ENCODE measurements at places on chromosomes 12 and 14.

- no peak for DNase-seq
Measured at GRCh38 chr14:76706811-76707210, 54.5 kb upstream of the VASH1 start.

DNA sequence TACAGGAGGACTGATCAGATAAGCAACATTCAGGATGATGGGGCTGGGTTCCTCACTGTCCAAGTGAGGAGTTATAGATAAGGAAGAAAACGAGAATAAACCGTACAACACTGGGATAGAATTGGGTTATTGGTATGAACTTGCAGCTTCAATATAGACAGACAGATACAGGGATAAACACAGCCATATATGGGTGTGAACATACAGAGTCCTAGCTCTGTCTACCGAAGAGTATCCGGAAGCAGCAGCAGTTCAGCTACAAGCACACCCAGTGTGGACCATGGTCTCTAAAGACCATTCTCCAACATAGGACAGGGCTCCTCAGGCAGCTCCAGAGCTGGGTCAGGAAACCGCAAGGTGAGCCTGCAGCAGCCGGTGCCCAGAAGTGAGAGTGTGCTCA is 40.8 kb downstream of the CDC42BPB start:
- DNase-seq = no peak

GRCh38 chr12:131829356-131829747 is 1.2 kb downstream of the MMP17 start:
- no peak for DNase-seq

GRCh38 chr12:75724928-75725312 is 213.5 kb upstream of the KRR1 start:
- no peak for DNase-seq

DNA sequence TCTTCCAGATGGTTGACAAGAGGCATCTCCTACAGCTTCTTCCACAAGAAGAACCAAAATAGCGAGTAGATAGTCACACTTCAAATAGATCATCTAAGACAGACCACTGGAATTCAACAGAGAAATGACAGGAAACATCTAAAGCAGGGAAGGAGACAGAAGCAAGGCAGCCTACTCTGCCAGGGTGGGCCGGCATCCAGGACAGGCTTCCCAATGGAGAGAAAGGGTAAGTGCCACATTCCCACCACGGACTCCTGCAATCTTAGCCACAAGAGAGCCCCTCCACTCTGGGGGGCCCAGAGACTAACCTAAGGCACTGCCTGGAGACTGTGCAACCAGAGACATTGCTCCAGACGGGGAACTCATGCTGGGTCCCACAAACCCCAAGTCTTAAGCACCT is 154.5 kb downstream of the NDUFA12 start:
- DNase-seq = no peak

DNA sequence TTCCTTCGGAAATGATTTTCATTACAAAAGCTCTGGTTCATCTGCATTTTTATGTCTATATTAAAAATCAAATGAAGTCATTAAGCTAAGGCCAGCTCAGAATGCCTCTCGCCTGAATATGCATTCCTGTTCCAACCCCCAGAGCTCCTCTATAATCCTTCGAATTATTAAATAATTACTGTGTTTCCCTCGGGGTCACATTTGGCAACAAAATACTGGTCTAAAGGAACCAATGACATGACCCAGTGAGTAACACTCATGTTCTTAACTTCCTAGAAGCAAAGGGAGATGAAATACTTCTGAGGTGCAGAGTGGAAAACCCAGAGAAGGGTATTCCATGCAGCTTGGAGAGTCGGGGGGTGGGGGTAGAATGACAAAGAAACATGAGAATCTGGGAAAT is 68.3 kb downstream of the FOXN3 start:
- no peak for DNase-seq

DNA sequence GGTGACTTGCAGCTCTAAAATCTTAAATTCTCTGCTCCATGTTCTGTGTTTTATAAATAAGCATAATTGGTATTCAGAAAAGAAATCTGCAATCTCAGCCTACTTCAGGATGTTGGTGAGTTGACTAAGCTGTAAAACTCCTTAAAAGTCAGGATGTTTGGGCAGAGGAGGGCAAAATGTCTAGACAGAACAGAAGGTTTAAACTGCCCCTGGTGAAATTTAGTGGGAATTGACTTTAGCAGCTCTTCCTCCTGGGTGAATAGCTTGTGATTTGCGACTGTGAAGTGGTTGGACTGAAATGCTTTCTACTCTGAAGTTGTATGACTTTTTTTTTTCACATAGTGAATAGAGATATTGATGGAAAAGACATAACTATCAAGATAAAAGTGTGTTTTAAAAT is 85.8 kb downstream of the CAND1 start:
- no peak for DNase-seq

Measured in stimulated activated CD8-positive, alpha-beta memory T cell treated with anti-CD3 and anti-CD28 coated beads, Interleukin-2, amount 100 ng/mL, for 1 hour (primary cell).